Esophagus muscularis mucosa (tissue), 4 donors: ENCODE measurements at places on chromosomes 7 and 10.

- DNase-seq = no peak
These were observed 185.0 kb upstream of the TMEM196 start for GRCh38 chr7:19958309-19958896.

GRCh38 chr7:110071192-110071591, 1019.7 kb upstream of the LRRN3 start:
- DNase-seq = no peak

DNA sequence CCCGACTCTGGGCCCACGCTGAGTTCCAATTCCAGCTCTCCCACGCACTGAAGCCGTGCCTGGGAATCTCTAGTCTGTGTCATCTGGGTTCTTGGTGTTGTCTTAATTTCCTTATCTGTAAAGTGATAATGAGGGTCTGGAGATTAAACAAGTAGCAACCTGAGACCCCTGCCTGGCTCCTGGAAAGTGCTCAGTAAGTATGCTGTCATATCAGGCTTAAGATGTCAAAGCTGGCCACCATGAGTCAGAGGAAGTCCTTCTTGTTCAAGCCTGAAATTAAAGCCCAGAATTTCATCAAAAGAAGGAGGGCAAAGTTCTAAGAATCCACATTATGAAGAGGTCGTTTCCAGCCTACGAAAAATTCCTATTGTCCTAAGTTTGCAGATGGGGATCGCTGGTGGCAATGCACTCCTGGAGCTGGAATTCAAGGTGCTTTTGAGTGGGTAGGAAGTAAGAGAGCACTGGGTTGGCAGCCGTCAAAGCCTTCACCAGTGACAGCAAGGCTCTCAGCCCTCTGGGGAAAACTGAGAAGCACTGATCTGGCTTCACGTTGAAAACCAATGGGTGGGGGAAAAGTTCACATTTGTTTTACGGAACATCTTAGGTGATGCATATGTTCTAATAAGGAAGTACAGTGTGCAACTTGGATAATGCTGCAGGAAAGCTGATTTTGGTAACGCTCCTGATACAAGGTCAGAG, 50.3 kb upstream of the NCAPG2 start:
- DNase-seq = no peak

- peak; percentile 70 for DNase-seq
These were observed 57.7 kb downstream of the STEAP1B start for GRCh38 chr7:22442187-22442881.

DNA sequence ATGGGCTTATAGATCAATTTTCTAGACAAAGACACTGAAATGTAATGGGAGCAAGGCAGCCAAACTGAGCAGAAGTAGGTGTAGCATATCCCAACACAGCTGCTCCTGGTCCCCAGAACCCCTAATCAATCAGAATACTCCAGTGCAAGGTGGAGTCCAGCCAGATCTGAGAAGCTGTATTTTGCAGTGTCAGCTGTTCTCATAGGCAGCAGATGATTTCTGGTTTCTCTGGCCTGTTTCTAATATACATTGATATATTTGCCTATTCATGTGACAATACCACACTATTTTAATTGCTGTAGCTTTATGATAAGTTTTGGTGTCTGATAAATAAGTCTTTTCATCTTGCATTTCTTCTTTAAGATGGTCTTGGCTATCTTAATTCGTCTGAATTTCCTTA, 117.4 kb upstream of the STARD3NL start:
- no peak for DNase-seq

DNA sequence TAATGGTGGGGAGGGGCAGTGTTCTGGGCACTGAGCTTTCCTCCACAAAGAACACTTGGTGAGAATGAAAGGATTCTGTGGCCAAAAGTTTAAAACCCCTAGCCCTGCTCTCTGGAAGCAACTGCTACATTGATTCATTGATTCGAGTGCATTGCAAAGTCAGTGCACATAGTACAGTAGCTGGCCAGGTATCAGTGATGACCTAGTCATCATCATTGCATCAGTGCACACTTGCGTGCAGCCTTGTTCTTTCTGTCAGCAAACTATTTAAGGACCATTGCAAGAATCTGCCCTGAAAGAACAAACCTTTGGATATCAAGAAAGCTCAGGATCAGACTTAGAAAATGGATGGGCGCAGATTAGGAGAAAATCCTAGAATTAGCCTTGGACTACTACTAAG, 47.4 kb downstream of the CUL1 start:
- DNase-seq = no peak

- no peak for DNase-seq
These were observed 328.4 kb upstream of the GNAI1 start for GRCh38 chr7:79806161-79806734.
